ENCODE measurements at places on chromosomes 6 and 20. TPM values are rescaled to one million over a fixed set of nuclear protein-coding genes. Genes with fewer than 3 reads are reported as not detected.

Gene CCDC170
- total RNA-seq, result 0.38 TPM

Gene TTK
- total RNA-seq, result 0.43 TPM

DNA sequence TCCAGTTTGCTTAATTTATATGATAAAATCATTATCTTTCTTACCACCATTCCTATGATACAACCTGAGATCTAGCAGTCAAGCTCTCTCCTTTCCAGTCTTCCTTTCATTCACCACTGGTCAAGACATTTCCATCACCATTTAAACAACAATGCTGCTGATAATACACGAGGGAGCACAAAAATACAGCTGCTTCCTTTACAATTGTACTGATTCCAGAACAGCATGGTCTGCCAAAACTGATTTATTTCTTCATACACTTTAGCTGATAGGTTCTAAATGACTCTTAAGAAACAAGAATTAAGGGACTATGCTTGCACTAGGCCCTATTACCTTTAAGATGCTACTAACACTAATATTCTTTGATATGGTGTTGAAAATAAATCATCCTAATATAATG, 65.0 kb downstream of the EPM2A start:
- DNase-seq, result no peak

- DNase-seq, result no peak
Measured at GRCh38 chr6:37940074-37940847, 120.7 kb downstream of the ZFAND3 start.

Gene TLDC2
- not detected for total RNA-seq

DNA sequence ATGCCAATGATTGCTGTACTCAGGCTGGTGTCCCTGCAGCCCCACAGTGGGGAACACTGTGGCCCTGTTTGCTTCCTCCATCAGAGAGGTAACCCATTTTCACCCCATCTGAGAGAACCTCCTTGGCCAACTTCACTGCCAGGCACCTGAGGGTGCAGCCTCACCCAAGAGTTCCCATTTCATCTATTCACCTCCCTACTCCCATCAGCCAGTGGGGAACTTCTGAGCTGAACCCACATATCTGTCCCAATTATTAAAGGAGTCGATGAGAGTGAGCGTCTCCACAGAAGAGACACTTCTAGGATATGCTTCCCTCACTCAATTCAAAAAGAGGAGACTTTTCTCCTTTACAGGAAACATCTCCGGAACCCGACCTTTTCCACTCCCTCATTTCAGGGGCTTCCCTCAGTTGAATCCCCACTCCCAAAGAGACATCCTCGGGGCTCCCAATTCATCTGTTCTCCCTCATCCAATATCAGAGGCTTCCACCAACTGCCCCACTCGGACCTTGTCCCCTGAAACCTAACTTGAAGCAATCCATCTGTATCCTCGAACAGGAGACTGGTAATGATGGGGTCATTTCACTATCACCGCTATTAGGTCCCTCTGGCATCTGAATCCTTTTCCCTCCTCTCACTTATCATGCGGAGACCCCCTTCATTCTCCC, 988 bp downstream of the UBE2V1 start:
- no peak for DNase-seq

- no peak for DNase-seq
Measured at GRCh38 chr20:48862279-48862678, 34.5 kb upstream of the PREX1 start.

GRCh38 chr6:95099410-95099809, 477.9 kb upstream of the MANEA start:
- no peak for DNase-seq

DNA sequence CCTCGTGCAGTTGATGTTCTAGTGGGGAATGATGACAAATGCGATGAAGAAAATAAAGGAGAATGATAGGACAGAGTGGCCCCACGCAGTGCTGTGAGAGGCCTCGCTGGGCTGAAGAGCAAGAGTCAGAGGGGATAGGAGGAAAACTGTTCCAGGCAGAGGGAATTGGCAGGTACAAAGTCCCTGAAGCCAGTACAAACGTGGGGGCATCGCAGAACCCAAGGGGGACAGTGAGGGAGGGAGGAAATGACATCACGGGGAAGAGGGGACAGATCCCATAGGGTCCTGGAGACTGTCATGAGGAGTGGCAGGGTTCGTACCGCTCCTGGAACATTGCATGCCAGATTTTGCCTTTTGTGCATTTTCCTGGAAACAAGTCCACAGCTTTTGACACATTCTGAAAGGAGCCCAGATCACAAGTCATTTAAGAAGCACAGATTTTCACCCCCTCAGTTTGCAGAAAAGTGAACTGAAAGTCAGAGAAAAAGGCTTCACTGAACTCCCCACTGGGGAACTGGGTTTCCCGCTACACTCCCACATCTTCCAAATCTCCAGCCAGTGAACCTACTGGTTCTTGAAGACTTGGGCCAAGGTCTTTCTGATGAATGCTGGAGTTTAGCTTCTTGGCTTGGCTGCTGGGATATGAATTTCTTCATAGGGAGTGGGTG, 77.0 kb downstream of the SULF2 start:
- DNase-seq, result no peak

DNA sequence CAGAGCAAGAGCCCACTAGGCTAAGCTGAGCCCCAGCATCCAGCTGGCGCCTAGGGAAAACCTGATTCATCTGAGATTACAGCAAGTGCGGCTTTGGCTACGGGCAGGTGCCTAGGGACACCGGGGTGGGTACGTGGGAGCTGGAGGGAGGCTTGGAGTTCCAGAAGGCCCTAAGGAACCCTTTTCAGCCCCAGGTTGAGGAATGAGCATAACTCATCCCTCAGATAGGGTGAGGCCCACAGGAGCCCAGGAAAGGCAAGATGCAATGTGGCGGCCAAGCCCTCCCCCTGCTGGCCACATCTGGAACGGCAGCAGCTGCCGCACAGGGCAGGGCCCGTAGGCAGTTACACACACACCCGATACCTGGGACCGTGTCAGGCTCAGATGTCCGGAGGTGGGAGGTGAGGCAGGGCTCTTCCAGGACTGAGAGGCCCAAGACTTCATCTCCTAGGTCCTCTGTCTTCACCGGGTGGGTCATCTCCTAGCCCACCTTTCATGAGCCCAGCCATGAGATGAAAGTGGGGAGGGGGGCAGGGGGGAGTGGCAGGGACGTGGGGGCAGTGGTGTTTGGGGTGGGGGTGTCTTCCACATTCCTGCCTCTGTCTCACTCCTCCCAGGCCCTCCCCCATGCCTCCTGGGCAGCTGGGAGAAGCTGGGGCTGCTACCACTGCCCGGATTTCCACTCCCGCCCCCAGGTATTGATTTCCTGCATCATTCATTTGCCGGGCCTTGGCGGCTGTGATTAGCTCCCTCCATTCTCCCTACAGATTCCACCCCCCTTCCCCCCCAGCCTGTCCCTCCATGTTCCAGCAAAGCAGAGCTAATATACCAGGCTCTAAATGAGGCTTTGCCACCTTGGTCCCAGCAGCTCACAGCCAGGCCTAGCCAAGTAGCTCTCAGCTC, 5.5 kb downstream of the MDGA1 start:
- peak; percentile 87 for DNase-seq

DNA sequence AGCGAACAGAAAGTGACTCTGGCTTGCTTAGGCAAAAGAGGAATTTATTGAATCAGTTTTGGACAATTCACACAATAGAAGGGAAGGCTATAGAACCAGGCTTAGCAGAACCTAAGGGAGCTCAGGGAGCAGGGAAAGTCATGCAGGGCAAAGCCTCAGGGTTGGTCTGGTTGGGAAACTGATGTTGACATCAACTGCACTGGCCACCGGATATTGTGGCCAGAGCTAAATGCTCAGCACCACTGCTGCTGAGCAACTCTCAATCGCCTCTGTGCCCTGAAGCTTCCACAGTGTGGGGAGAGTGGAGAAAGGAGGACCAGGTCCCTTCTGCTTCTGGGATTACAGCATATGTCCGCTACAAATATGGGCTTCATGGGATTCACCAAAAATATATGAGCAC, 93.3 kb upstream of the GCM1 start:
- DNase-seq, result no peak

DNA sequence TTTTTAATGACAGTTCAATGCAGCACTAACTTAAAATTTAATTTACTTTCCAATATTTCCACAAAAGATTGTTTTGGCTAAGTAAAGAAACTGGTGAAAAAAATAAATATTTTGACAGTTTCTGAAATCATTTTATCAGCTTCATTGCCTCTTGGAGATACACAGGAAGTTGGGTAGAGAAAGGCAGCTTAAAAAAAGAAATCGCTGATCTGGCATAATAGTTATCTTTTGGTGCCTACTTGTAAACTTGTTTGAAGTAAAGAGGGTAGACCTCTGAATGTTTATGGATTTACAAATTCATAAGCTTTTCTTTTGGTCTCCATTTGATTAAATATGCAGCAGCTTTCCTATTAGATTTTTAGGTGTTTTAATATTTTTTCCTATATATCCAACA, 103.4 kb downstream of the RTN4IP1 start:
- DNase-seq, result no peak

DNA sequence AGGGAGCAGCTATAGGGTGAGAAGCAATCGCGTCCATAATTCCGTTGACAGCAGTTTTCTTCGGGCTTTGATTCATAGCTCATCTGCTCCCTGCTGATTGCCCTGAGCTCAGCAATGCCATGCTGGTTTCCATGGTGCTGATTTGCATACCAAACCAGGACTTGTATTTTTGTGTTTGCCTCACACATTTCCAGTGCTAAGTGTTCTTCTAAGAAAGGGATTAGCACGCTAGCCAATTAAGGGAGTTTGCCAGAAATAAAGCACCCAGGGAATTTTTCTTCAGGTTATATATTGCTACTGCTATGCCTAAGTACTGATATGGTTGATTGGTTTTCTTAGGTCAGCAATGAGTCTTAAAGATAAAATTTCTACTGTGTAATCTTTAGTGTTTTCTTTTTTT, 177.6 kb downstream of the PLCB1 start:
- DNase-seq, result no peak

Gene HTR1B
- total RNA-seq, result not detected

DNA sequence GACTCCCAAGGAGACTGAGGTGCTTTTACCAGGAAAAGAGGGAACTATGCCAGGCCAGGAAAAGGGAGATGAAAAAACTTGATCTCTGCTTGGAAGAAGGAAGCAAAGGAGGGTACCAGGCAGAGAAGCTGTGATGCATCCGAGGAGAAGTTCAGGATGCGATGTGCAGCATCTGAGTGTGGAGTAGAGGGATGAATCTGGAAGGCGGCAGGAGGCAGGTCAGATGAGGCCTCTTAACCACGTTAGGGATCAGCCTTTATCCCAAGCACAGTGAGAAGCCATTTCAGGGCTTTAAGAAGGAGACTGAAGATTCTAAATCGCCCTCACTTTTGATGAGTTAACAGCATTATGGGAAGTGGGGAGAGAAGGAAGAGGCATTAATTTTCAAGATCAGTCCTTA, 44.9 kb upstream of the EYA2 start:
- no peak for DNase-seq

DNA sequence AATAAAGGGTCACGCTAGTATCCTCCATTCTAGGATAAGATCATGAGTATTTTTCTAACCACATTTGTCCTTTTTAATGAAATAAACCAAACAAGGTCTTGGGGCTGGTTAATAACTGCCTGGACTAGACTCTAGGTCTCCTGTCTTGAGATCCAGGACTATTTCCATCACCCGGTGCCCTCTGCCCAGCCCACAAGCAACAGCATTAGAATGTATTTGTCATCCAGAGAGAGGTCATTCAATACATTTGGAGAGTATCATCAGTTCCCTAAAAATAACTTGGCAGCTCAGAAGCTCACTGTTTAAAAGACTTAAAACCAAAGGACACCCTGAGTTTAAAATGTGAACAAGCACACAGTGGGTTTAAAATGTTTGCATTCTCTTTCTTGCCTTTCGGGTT, 4.4 kb upstream of the RBM24 start:
- DNase-seq, result no peak

Gene MATN4
- not detected for total RNA-seq

DNA sequence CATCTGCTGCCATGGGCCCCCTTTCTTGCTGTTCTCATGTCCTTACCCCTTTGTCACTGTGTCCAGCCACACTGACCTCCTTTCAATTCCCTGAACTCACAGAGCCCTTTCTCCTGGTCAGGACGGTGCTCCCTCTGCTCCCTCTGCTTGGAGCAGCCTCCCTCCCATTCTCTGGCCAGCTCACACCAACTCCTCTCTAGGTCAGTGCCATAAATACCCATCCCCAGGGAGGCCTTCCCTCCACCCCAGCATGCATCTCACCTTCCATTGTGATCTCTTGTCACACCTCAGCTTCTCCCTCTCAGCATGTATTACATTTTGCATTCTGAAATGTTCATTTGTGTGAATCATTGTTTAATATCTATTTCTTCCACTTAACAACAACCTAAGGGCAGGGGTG, 86.4 kb upstream of the PRND start:
- DNase-seq, result no peak

DNA sequence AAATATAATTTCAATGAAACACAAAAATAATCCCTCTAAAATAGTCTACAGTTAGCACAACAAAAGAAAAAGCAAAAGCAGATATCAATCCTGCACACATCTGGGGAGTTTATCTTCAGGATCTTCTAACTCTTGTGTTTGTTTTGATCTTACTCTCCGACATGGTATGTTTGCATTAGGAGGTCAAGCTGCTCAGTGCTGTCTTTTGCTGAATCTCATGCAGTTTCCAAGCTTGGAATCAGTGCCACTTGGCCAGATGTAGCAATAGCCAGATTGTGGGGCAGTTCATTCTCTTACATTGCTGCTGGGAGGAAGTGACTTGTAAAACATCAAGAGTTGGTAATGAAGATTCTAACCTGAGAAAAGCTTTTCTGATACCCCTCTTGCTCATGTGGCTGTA, 29.5 kb downstream of the RIOK1 start:
- no peak for DNase-seq

Gene SLC35F1
- 5.8 TPM for total RNA-seq

- DNase-seq, result no peak
Measured at GRCh38 chr6:43974643-43975230, 152.5 kb downstream of the MRPL14 start.

Gene GLYATL3
- not detected for total RNA-seq

DNA sequence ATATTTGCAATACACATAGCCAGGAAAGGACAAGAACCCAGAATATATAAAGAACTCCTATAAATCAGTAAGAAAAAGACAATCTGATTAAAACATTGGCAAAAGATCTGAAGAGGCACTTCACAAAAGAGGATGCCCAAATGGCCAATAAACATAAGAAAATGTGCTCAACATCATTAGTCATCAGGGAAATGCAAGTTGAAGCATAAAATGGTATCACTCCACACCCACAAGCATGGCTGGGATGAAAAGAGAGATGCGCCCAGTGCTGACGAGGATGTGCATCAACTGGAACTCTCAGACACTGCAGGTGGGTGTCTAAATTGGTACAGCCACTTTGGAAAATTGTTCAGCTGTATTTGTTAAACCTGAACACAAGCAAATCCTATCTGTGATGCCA, 42.4 kb upstream of the MLN start:
- DNase-seq, result no peak

Gene CBLN4
- total RNA-seq, result not detected

DNA sequence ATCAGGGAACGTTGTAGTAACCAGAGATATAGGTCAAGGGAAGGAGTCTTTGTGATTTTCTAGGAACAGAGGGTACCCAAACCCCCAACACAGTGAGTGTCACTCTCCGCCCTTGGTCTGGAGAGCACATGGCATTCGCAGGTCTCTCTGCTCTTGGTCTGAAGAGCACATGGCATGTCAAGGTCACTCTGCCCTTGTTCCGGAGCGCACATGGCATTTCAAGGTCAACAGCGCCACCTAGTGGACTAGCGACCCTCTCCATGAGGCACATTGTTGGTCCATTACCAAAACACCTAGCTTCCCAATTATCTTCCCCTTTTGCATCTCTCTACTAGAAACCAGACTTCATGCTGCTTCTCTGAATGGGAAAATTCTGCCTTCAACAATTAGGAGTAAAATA, 260.0 kb downstream of the C6orf118 start:
- no peak for DNase-seq

- no peak for DNase-seq
Measured at GRCh38 chr6:16832721-16833120, 71.5 kb upstream of the ATXN1 start.

- DNase-seq, result no peak
Measured at GRCh38 chr6:68427630-68428029, 207.5 kb upstream of the ADGRB3 start.
